Activated CD4-positive, CD25-positive, alpha-beta regulatory T cell (primary cell): ENCODE measurements at places on chromosomes 7 and 10.

- no peak for DNase-seq
Measured at GRCh38 chr10:89419548-89419947, 5.2 kb downstream of the IFIT5 start.

- no peak for DNase-seq
Measured at GRCh38 chr7:88455696-88456095, 149.0 kb upstream of the STEAP4 start.

GRCh38 chr7:104272767-104273384 lies 55.5 kb upstream of the LHFPL3 start:
- DNase-seq: no peak

- DNase-seq: no peak
Measured at GRCh38 chr7:16649196-16649595, 3.2 kb downstream of the BZW2 start.

DNA sequence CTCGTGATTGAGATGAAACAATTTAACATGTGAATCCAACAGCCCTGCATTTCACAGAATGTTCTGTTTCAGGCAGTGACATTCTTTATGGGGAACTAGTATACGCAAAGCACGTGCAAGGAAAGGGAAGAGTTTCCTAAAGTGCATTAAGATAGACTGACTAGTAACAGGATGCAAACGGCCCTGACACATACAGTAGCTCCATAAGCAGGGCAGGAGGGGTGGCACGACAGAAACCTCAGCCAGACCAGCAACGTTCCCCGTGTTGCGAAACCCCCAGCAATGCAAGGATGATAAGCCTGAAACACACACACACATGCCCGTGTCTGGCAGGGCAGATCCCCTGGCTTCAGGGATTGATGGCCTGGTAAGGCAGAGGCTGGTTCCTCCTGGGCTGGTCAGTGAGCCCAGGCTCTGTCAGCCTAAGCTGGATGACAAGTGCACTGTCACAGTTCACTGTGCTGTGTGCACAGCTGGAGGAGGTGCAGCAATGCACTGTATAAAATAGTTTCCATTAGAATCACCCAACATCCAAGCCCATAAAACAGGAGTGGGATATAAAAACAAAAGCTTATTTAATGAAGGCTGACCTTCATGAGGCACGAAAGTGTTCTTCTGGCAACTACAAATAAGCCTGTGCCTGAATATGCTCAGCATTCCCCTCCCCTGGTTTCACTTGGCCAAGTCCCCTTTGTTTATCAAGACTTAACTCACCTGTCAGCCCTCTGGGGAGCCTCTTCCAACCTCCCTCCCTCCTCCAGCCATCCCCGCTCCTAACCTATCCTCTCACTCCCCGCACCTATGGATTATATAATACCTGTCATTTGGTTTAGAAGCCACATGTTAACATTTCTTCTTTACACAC lies 88.8 kb downstream of the GSAP start:
- DNase-seq: no peak

DNA sequence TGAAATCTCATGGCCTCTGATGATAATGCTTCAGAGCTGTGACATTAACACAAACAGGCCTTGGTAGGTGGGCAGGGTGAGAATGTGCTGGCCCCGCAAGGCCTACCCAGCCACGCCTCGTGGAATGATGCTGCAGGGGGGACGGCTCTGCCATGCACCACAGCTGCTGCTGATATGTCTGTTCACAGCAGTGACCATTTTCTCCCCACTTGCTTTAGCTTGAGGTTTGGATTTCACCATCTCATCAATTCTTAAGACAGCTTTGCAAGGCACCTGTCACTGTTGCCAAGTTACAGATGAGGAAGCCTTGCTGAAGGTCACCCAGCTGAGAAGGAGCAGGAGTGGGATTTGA lies 128.3 kb downstream of the PTPN20 start:
- no peak for DNase-seq

- DNase-seq: no peak
Measured at GRCh38 chr7:152597507-152597906, 78.4 kb downstream of the XRCC2 start.

GRCh38 chr10:69783515-69783914 lies 18.2 kb upstream of the COL13A1 start:
- no peak for DNase-seq

GRCh38 chr7:64180989-64181388 lies 26.0 kb upstream of the ZNF735 start:
- DNase-seq: no peak

DNA sequence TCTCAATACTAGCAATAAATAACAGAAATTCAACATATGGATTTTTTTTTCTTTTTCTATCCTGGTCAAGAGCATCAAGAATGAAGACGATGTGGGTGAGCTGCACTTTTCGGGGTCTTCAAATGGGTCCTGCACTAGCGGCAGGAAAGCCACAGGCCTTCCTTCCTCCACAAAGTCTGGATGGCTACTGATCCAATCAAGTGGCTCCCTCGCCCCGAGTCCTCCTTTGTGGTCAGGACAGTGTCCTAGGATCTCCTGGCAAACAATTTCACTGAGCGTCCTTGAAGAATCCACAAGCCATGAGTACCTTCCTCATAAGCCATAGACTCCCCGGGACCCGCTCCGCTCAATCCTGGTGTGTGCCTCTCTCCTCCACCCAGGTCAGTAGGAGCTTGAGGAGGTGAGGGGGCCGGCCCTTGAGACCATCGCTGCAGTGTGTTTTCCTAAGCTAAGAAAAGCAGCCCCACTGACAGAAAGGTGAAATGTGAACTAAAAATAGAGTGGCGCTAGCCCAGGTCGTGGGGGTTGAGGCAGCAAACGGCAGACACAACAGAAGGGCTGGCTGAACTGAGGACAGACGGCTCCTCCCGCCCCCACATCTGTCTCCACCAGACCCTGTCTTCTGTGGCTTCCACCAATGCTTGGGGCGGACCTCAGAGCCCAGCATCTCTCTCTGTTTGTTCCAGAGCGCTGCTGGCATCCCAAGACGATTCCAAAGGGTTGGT lies 202.3 kb downstream of the HERPUD2 start:
- DNase-seq: no peak

- no peak for DNase-seq
Measured at GRCh38 chr7:50652400-50653125, 87.4 kb upstream of the DDC start.

DNA sequence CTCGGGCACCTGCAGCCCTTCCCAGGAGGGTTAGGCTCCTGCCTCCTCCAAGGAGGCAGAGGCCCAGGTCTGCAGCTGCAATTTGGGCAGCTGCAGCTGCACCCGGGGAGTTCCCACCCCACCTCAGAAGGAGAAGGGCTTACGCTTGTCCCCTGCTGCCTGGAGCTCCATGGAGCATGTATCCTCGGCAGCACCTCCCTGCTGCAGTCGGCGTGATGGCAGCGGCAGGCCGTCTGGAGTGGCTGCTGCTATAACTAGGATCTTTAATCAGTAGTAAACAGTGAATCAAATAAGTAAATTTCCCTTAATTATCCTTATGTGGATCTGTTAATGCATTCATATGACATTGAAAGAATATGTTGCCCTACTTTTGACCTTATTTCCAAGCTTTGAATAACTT lies 167.0 kb downstream of the PON1 start:
- DNase-seq: no peak

- DNase-seq: no peak
Measured at GRCh38 chr10:121330563-121330962, 267.7 kb downstream of the FGFR2 start.

DNA sequence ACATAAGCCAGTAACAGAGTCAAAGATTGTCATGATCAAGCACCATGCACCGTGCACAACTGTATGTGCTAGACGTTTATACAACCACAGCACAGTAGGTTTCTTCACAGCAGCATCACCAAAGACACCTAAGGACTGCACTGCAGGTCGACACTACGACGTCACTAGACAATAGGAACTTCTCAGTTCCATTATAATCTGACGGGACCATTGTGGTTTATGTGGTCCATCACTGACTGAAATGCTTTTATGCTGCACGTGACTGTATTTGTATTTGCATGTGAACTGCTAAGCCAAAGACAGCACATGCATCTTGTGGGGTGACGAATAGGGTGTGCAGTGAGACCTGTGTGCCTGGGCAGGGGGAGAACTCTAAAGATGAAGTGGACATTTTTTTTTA lies 164.9 kb downstream of the PARD3 start:
- no peak for DNase-seq

DNA sequence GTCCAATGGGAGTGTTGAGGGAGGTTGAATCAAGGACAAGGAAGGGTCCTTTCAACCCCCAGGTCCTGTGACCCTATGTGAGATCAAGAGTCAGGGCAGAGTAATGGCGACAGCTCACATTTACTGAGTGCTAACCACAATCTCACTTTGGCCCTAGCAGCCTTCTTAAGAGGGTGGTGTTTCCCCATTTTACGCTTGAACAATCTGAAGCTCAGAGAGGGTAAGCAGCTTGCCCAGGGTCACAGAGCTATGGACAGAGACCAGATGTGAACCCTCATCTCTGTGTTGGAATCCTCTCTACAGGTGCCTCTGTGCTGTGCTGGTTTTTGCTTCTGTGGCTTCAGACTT lies 102.0 kb downstream of the GRK5 start:
- no peak for DNase-seq

GRCh38 chr10:92916433-92916832 lies 68.1 kb downstream of the EXOC6 start:
- DNase-seq: no peak

DNA sequence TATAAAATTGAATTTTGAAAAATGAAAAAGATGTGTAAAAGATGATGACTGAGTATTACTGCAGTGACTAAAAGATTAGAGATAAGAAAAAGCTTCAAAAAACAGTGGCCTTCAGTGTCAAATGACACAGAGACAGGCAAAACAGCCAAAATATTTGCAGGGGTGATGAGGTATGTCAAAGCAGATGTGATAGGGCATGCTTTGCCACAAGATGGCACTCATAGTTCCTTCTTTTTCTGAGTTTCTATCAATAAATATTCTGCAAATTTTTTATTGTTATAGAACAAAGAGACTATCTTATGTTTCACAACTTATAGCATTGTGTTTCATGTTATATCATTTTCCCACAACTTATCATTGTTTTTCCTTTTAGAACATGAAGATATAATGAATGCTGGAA lies 344.1 kb upstream of the HPS1 start:
- no peak for DNase-seq

- DNase-seq: no peak
Measured at GRCh38 chr10:100743626-100744135, 1.7 kb upstream of the PAX2 start.

- DNase-seq: no peak
Measured at GRCh38 chr7:66507764-66508296, 120.9 kb upstream of the KCTD7 start.

DNA sequence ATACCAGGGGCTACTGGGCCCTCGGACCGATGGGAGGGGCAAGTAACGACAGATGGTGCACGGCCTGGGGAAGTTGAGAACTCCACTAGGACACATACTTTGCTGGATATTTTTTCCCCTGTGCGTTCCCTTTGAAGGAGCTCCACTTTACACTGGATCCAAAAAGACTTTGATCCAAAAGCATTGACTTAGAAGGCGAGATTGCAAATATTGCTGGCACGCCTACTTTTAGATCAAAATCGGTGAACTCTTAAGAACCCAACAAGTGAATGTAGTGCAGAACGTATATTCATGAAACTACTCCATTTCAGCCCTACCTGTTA lies 436 bp upstream of the SLC25A13 start:
- DNase-seq: no peak

DNA sequence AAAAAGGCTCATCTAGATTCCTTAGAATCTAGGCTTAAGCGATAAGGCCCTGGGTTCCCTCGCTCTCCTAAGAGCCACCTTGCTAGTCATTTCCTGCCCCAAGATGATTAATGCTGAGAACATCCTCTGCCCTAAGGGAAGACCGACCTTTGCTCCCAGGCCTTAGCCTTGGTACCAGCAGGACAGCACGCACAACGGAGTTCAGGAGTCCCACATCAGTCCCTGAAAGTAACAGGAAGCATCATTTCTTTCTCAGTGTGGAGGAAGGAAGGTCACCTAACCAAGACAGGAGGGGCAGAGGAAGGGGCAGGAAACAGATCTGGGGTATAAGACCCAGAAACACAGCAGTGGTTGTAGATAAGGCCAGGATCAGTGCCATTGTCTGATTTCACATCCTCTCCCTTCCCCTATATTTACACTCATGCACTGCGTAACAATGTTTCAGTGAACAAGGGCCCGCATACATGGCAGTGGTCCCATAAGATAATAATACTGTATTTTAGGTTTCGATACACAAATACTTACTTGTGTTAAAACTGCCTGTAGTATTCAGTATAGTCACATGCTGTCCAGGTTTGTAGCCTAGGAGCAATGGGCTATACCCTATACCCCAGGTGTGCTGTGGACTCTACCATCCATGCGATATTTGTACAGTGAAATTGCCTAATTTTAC lies 8.1 kb upstream of the FAM107B start:
- no peak for DNase-seq
